ENCODE measurements at places on chromosomes 2 and 18.
A peak's percentile ranks its signal among the peaks of the same experiment; 100 is the strongest.

DNA sequence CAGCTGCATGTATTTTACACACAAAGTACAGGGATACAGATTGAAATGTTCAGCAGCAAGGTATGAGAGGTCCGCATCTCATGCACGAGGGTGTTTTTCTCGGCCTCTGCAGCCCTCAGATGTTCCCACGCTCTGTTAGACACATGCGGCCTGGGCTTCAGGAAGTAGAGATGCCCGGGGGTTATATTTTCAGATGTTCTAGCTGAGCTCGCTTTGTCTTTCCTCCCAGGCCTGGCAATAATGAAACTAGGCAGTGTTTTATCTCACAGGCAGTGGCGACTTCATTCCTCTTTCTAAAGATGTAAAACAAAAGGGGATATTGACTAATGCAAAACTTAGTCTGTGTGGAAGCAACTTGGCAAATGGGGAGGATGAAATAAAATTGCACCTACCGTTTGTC is 190.7 kb downstream of the GBX2 start:
- DNase-seq = no peak

DNA sequence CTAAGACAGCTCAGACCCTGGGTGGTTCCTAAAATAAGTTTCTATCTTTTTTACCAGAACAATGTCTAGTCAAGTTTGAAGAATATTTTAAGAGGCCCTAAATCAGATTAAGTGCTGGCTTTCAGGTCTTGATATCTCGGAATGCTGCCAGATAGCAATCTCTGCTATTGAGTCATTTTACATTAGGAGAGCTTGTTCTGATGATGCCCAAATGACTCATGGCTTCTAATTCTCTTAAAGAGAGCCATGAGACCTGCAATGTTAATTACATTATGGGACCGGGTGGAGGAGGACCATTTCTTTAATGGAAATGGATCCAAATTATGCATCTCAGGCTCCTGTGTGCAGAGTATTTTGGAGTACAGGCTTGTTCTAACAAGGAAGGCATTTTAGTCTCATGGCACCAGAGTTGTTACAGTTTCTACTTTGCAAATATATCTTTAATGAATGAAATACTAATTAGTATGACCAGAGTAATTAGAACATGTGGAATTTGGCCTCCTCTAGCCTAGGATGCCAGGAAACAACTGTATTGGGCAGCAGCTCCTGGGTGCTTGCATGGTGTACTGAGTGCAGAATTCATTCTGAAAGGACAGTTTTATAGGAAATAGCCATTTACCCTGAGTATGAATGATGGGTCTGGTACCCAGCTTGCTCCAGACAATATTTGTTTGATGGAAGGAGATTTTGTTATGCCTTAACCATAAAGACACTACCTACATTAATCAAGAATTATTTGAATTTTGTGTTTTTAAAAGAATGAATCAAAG is 94.0 kb upstream of the SULT1C3 start:
- no peak for DNase-seq

GRCh38 chr2:239374896-239375277 is 25.9 kb downstream of the HDAC4 start:
- no peak for DNase-seq

GRCh38 chr18:65282096-65282495 is 468.7 kb upstream of the CDH7 start:
- DNase-seq = no peak

DNA sequence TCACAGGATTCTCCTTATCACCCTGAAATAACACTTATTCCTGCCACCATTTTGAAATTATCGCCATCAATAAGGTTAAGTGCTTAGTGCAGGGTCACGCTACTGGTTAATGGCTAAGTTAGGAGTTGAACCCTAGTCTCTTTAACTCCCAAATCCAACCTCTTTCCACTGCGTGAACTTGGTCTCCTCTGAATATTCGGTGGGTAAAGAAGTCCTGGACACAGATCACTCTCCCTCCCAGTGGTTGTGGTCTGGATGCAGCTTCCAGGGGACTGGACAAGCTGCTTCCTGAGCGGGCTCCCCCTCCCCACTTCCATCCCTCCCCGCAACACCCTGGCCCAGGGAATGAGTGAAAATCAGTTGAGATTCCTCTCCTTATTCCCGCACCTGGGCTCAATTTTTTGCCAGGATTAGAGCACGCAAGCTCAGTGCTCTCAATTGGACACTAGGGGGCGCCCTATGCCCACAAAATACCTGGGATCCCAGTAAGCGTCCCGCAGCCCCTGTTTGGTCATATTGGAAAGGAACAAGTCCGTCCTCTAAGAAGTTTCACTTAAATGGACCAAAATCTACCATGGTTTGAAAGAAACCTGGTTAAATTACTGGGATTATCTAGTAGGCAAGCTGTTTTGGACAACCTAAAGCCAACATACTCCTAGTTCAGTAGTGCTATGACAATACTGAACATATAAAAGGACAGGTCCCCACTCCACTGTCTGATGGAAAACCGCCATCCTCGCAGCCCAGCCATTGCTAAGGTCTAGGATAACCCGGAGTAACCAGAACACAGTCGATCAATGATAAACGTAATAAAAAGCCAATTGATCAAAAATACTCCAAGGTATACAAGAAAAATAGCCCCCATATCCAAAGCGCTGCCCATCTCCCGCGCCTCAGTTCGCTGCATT is 40.4 kb downstream of the DHRS9 start:
- peak; percentile 88 for DNase-seq

DNA sequence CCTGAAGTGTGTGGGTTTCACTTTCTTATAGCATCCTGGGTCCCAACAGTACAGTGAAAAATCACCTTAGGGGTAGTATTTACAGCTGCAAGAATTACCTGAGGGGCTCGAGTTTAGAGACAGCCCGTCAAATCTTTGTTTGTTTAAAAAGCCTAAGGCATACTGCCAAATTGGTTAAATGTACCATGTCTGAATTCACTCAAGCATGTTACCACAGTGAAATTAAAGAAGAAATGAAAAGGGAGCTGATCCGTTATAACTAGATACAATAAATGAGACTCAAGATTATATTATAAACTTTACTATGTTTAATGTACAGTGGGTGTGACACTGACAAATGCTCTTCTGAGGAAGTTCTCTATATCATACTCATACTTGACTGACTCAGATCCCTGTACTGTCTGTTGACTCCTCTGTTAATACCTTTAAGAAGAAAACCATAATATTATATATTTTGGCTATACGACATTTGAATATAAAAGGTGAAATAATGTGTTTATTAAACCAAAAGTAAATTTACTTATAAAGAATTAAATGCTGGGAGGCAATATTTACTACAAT is 107.3 kb downstream of the TMEFF2 start:
- DNase-seq = no peak

Data from right forelimb (tissue), 1 donor.